ENCODE measurements at places on chromosomes 3 and 15. TPM values are rescaled to one million over a fixed set of nuclear protein-coding genes. Genes with fewer than 3 reads are reported as not detected.

DNA sequence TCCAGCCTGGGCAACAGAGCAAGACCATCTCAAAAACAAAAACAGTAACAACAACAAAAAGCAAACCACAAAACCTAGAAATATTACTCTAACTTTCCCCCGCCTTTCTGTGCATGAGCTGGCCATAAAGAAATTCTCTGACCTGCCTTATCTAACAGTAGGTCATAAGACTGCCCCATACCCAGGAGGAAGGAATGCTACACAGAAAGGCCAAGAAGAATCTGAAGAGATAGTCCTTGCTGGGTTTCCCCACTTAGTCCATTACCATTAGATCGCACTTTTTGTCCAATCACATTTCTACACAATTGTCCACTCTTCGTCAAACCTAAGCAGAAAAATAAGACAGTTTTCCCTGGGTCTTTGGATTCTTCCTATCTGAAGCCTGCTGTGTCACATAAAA, 23.5 kb downstream of the CIAO2A start:
- no peak for DNase-seq

GRCh38 chr3:108001457-108001856, 89.4 kb downstream of the CD47 start:
- no peak for DNase-seq

- no peak for DNase-seq
These were observed 762.8 kb downstream of the VGLL3 start for GRCh38 chr3:86228101-86228500.

GADL1 gene
- 0.20 TPM for total RNA-seq

- no peak for DNase-seq
These were observed 270.0 kb upstream of the PROK2 start for GRCh38 chr3:72054976-72055375.

GRCh38 chr15:77266708-77267386, 153.1 kb downstream of the PEAK1 start:
- no peak for DNase-seq

DNA sequence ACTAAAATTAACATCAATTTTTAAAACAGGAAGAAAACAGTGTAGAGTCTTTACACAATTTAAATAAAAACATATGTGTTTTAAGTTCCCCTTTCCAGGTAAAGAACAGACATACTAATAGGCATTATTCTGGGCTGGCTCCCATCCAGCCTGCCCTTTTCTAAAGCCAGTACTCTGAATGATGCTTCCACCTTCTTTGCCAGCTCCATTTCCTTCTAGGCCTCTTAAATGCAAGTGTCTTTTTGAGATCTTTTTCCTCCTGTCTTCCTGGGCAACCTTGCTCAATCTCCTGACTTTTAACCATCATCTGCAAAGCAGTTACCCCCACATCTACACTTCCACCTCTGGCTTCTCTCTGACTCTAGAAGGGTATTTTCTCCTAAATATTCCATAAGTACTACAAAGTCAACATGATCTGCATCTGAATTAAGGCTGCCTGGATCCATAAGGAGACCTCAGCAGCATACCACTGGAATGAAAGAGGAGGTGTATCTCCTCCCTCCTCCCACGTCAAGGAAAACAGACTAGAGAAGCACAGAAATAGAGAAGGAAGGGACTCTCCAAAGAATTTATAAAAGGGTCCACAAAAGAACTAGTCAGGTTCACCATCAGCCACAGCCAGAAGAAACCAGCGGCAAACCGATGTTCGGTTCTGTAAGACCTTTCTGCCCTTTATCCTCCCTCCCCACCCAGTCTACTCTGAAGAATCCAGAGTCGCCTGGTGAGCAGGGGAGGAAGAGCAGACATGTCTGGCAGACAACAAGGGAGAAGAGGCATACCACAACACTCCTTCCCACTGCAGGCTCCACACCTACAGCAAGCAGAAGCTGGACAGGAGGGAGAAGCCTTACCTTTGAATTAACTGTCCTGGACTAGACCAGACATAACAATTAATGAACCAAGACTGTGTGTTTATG, 47.1 kb downstream of the GOLIM4 start:
- DNase-seq, result no peak

GRCh38 chr3:43372809-43373559, 86.6 kb downstream of the SNRK start:
- no peak for DNase-seq

LINS1 gene
- 23.5 TPM for total RNA-seq

DNA sequence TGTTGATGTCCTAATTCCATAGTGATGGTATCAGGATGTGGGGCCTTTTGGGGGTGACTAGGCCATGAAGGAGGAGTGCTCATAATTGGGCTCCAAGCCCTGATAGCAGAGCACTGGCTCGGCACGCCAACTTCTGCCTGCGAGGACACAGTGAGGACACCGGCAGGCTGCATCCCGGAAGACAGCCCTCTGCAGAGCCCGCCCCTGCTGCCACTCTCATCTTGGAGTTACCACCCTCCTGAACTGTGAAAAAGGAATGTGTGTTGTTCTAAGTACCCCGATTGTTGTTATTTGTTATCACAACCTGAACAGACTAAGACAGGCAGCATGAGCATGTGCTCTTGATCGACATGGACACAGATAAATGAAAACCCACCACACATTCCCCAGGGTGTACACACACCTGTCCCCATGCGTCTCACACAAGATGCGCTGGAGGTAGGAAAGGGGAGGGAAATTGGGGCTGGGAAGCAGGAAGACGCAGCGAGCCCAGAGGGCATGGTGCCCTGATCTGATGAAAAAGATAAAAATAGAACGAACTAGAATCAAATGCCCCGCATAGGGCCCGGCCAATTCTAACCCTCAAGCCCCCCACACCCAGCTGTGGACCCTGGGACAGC, 40.1 kb downstream of the RPN1 start:
- no peak for DNase-seq

GRCh38 chr3:120364821-120365220, 15.7 kb upstream of the LRRC58 start:
- no peak for DNase-seq

SERF2 gene
- 396 TPM for total RNA-seq

- DNase-seq, result no peak
These were observed at the start of gene IL20RB for GRCh38 chr3:136957751-136958288. Gene IL20RB (plus strand): TSS chr3:136957983. CDS start chr3:136958114, 131 bp downstream.

GRCh38 chr3:172329070-172329469, 119.2 kb downstream of the GHSR start:
- DNase-seq, result no peak

DNA sequence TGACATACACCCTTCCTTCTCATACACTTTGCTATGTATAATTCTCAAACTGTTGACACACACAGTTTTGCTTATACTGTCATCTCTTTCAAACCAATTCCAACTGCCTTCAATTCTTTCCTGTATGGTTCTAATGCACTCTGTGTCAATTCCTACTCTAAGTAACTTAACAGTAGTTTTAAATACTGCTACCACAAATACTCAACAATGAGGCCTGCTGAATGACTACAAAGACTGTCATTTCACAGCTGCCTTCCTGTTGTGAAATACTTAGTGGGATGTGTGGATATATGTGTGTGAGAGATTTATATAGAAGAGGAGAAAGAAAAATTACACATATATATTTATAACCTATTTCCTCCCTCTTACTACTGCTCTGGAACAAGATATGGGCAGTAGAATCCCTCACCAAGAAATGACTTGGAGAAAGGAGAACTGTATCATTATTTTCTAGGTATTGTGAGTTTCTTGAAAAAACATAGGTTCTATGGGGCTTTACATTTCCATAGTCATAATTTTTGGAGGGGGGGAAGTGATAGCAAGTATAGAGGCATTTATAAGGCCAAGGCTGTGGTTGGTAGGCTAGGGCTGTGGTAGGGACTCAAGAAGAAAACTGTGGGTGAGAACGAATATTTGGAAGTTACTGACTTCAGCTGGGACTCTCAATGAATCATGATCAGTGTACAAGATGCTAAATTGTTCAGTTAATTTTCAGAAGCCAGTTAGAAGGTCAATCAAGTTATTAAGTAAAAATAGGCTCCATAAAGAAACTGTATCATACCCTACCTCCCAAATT, 88.7 kb downstream of the ANKRD28 start:
- no peak for DNase-seq

- no peak for DNase-seq
These were observed 9.6 kb downstream of the CELSR3 start for GRCh38 chr3:48652923-48653715.

GRCh38 chr3:66394019-66394752, 106.6 kb downstream of the LRIG1 start:
- DNase-seq, result peak; percentile 21

- DNase-seq, result no peak
These were observed 36.2 kb upstream of the CPNE4 start for GRCh38 chr3:132071043-132071442.

GRCh38 chr15:96209285-96209735, 121.2 kb upstream of the NR2F2 start:
- DNase-seq, result no peak

GRCh38 chr3:120566243-120566975, 29.7 kb upstream of the NDUFB4 start:
- DNase-seq, result peak; percentile 33

DNA sequence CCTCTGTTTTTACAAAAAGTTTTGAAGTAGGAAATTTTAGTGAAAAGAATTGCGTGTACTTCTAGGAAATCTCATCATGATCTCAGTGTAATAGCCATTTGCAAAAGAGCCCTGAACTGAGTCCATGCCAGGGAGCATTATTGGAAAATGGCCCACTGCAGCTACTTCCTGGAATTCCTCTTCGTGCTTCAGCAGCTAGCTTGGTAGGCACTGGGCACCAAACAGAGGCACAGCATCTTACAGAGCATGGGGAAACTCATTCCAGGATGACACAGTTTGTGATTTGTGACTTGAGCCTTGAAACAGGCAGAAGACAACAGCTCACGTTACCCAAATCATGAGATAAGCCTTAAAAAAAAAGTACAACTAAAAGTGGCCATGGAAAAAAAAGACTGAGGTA, 179.1 kb downstream of the WDR72 start:
- DNase-seq, result no peak

DNA sequence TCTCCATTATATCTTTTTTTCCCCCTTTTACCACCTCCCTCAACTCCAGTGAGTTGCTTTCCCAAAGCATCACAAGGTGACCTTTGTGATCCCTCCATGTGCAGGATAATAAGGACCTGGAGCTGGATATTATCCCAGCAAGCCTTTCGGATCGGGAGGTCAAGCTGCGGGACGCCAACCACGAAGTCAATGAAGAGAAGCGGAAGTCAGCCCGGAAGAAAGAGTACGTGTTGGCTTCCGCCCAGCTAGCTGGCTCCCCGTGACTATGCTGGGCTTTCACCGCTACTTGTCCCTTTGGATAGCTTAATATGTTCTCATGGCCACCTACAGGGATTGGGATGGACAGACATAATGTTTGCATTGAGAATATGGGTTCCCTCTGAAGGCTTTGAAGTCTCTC, 273.7 kb upstream of the UMPS start:
- DNase-seq, result no peak

- DNase-seq, result peak; percentile 10
These were observed 123.9 kb upstream of the MEF2A start for GRCh38 chr15:99441871-99442251.

DNA sequence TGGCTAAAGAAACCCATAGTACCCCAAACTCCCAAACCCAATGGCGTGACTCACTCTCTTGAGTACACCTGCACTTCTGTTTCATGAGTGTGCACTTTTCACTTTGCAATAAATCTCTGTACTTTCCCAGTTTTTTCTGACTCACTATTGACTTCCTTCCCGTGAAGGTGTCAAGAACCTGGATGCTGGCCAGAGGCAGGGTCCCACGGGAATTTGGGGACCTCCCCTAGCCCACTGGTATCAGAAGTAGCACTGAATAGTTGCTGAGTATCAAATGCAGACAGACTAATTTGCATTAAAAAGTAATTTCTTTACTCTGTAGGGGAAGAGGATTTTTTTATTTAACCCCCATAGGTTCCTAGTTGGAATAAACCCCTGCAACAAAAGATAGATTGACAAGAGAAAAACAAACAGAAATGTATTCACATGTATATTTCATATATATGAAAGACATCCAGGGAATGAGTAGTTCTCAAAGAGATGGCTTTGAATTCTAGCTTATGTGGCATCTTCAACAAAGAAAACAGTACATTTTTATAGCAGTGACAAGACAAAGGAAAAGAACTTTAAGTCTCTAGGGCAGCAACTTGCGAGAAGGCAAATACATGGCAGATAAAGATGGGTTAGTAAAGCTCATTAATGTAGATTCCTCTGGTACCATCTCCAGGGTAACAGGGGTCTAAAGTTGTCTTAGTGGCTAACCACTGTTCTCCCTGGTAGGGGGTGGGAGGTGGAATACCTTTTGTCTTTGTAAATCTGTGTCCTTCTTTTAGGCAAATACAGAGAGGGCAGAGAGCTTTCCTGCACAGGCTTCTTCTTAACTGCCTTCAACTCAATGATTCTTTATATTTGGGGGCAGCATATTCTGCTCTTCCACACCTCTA, 385.5 kb upstream of the PDZRN3 start:
- no peak for DNase-seq

AMIGO3 gene
- not detected for total RNA-seq

AMOTL2 gene
- 76.1 TPM for total RNA-seq

ERICH6 gene
- total RNA-seq, result not detected
